ENCODE measurements at places on chromosomes 1 and 21. TPM values are rescaled to one million over a fixed set of nuclear protein-coding genes. Genes with fewer than 3 reads are reported as not detected.

GRCh38 chr21:36065497-36066036 is 4.3 kb upstream of the CBR1 start:
- no peaks in the 10 kb centered on the region for H3K27me3 ChIP-seq
- H3K36me3 ChIP-seq: no peaks in the 10 kb centered on the region
- no peaks in the 10 kb centered on the region for H3K4me1 ChIP-seq
- no peak overlapping the region for H3K27ac ChIP-seq

DNA sequence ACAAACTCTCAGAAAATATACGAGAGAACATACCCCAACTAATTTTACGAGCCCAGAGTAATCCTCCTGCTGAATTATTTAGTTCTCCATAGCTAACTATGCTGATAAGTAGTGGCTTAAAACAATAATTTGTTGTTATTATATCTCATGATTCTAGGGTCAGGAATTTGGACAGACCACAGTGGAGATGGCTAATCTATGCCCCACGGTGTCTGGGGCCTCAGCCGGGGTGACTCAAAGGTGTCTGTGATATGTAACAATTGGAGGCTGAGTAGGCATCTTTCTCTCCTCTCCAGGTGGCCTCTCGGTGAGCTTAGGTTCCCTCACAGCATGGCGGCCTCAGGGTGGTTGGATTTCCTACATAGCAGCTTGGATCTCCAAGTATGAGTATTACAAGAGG is 35.4 kb upstream of the FOXO6 start:
- H3K4me3 ChIP-seq: no peak overlapping the region
- H3K27ac ChIP-seq: no peak overlapping the region
- H3K36me3 ChIP-seq: no peaks in the 10 kb centered on the region
- H3K4me1 ChIP-seq: no peaks in the 10 kb centered on the region

- H3K36me3 ChIP-seq: no peaks in the 10 kb centered on the region
- H3K4me1 ChIP-seq: peaks cover 4% of the 10 kb centered on the region
- no peaks in the 10 kb centered on the region for H3K27me3 ChIP-seq
- H3K4me3 ChIP-seq: peak overlapping the region; percentile 86
Observed at GRCh38 chr1:100353988-100354387, 1.7 kb downstream of the CDC14A start.

DNA sequence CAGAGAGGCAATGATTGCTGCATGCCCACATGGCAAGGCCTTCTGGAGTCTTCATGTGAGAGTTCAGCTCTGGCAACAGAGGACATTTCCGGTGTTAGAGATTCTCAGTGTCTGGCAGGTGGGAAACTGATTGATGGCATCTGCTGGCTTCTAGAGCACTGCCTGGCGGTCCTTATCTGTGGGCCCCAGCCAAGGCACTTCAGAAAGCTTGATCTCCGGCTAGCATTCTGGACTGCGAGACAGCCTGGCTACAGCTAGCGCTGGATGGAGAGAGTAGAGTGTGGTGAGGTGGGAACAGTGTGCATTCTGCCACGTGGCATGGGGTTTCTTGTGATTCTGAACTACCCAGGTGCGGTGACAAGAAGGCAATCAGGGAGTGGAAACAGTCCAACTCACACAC is 9.4 kb downstream of the ZNF678 start:
- no peaks in the 10 kb centered on the region for H3K4me1 ChIP-seq
- no peak overlapping the region for H3K4me3 ChIP-seq
- no peak overlapping the region for H3K27ac ChIP-seq
- DNase-seq: no peak
- H3K36me3 ChIP-seq: no peaks in the 10 kb centered on the region

DNA sequence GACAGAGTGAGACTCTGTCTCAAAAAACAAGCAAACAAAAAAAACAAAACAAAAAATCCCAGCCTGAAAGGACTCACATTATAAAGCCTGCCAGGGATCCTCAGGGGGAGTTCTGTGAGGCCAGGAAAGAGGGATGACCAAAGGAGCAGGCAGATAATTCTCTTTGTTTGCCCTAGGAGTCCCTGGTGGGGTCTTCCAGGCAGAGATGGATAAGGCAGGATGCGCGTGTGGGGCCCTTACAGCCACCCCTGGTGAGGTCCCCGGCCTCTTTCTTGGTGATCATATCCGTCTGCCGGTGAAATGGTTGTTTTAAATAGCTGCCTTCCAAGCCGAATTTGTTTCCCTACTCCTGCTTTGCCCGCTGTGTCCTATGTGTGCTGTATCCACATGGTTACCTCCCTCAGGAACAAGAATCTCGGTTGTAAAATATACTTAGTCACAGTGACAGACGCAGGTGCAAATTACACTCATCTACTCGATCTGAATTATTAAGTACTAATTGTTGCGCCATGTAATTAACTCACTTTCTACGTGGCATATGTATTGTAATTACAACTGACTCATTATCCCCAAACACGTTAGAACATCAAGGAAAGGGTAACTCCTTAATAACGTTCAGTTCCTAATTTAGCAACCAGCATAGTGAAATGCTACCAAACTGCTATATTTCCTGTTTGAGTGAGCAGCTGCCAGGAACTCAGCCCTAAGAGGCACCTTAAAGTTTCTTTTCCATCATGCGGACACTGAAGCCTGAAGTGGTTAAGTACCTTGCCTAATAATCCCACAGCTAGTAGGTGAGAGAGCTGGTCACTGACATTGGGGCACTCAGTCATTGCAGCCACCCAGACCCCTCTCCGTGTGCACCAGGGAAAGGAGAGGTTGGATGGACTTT is 106.4 kb downstream of the ZSCAN20 start:
- H3K36me3 ChIP-seq: no peaks in the 10 kb centered on the region
- H3K4me1 ChIP-seq: no peaks in the 10 kb centered on the region
- no peak overlapping the region for H3K4me3 ChIP-seq
- DNase-seq: no peak

GRCh38 chr1:30034627-30035521 is 688.5 kb downstream of the MATN1 start:
- H3K27ac ChIP-seq: no peak overlapping the region
- H3K4me3 ChIP-seq: no peak overlapping the region
- H3K36me3 ChIP-seq: no peaks in the 10 kb centered on the region
- no peaks in the 10 kb centered on the region for H3K4me1 ChIP-seq
- no peaks in the 10 kb centered on the region for H3K27me3 ChIP-seq

- peak within 1 kb of the TSS; percentile 92 for H3K4me3 ChIP-seq
- peaks cover 20% of the 10 kb centered on the region for H3K36me3 ChIP-seq
- H3K4me1 ChIP-seq: peaks cover 11% of the 10 kb centered on the region
- peaks cover 5% of the 10 kb centered on the region for H3K27me3 ChIP-seq
- DNase-seq: peak; percentile 45
- H3K27ac ChIP-seq: peak within 1 kb of the TSS; percentile 78
Observed at GRCh38 chr1:966135-966703, at the start of gene PLEKHN1. TSS of gene PLEKHN1 (plus strand) at chr1:966482. CDS start at chr1:966532, 50 bp downstream.

The RGL1 gene
- 7.5 TPM for total RNA-seq

GRCh38 chr1:178005450-178005849 is 35.6 kb upstream of the SEC16B start:
- H3K27ac ChIP-seq: no peak overlapping the region
- no peaks in the 10 kb centered on the region for H3K36me3 ChIP-seq
- DNase-seq: no peak
- peaks cover 2% of the 10 kb centered on the region for H3K27me3 ChIP-seq
- H3K4me1 ChIP-seq: peaks cover 2% of the 10 kb centered on the region
- H3K4me3 ChIP-seq: no peak overlapping the region

DNA sequence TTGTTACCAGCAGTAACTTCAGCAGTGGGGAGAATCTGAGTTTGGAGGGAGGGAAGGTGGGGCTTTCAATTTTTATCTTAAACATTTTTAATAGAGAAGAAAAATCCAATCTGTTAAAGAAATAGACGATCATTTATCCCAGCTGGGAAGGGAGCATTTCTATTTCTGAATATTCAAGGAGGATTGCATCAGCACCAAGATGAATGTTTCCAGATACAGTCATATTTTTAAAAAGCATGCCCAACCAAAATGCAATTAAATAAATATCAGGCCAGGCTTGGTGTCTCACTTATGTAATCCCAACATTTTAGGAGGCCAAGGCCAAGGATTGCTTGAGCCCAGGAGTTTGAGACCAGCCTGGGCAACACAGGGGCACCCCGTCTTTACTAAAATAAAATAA is 1.7 kb upstream of the ATP1A4 start:
- DNase-seq: peak; percentile 29
- no peaks in the 10 kb centered on the region for H3K36me3 ChIP-seq
- H3K27me3 ChIP-seq: peaks cover 8% of the 10 kb centered on the region
- H3K27ac ChIP-seq: no peak overlapping the region
- H3K4me3 ChIP-seq: no peak overlapping the region
- H3K4me1 ChIP-seq: no peaks in the 10 kb centered on the region

The C1QA gene
- total RNA-seq: not detected

The B3GALT5 gene
- total RNA-seq: 0.18 TPM

The TMPRSS15 gene
- total RNA-seq: not detected

GRCh38 chr1:89938171-89939055 is 56.5 kb upstream of the ZNF326 start:
- peak overlapping the region; percentile 65 for H3K27ac ChIP-seq
- H3K36me3 ChIP-seq: peaks cover 7% of the 10 kb centered on the region
- H3K4me1 ChIP-seq: peaks cover 13% of the 10 kb centered on the region
- H3K4me3 ChIP-seq: no peak overlapping the region
- H3K27me3 ChIP-seq: no peaks in the 10 kb centered on the region
- DNase-seq: peak; percentile 48

The FPGT gene
- total RNA-seq: 23.6 TPM

DNA sequence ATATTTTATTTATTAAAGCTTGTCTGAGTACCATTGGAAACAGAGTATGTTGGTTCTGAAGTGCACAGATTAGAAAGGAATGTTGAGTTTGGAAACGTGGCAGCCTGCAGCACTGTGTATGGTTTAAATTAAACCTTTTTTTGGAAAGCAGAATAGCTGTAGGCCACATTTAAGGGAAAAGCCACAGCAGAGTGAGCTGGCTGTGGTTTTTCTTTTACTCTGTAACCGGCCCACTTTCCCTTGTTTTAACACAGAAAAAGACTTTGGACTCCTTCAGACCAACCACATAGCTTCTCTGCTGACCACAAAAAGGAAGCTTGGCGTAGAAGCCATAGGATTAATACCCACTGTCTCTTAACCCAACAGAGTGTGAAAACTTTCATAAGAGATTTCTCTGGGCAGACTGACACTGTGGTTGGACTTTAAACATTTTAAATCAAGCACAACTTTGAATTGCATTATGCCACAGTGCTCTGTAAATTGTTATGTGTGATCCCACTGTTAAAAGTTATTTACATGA is 75.2 kb downstream of the NFIA start:
- DNase-seq: peak; percentile 66
- no peaks in the 10 kb centered on the region for H3K36me3 ChIP-seq
- peaks cover 6% of the 10 kb centered on the region for H3K4me1 ChIP-seq
- no peak overlapping the region for H3K4me3 ChIP-seq
- H3K27me3 ChIP-seq: no peaks in the 10 kb centered on the region
- H3K27ac ChIP-seq: peak overlapping the region; percentile 59

DNA sequence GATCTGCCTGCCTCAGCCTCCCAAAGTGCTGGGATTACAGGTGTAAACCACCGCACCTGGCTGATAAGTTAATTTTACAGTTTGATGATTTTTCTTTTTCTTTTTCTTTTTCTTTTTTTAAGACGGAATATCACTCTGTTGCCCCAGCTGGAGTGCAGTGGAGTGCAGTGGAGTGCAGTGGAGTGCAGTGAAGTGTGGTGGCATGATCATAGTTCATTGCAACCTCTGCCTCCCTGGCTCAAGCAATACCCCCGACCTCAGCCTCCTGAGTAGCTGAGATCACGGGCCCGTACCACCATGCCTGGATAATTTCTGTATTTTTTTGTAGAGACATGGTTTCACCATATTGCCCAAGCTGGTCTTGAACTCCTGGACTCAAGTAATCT is 84.4 kb upstream of the CXADR start:
- no peak overlapping the region for H3K4me3 ChIP-seq
- no peaks in the 10 kb centered on the region for H3K4me1 ChIP-seq
- no peak for DNase-seq
- H3K27me3 ChIP-seq: no peaks in the 10 kb centered on the region

- no peak for DNase-seq
- H3K27me3 ChIP-seq: peaks cover 70% of the 10 kb centered on the region
- no peak overlapping the region for H3K27ac ChIP-seq
- H3K4me1 ChIP-seq: no peaks in the 10 kb centered on the region
Observed at GRCh38 chr21:44701023-44701400, 4.0 kb downstream of the KRTAP10-12 start.

DNA sequence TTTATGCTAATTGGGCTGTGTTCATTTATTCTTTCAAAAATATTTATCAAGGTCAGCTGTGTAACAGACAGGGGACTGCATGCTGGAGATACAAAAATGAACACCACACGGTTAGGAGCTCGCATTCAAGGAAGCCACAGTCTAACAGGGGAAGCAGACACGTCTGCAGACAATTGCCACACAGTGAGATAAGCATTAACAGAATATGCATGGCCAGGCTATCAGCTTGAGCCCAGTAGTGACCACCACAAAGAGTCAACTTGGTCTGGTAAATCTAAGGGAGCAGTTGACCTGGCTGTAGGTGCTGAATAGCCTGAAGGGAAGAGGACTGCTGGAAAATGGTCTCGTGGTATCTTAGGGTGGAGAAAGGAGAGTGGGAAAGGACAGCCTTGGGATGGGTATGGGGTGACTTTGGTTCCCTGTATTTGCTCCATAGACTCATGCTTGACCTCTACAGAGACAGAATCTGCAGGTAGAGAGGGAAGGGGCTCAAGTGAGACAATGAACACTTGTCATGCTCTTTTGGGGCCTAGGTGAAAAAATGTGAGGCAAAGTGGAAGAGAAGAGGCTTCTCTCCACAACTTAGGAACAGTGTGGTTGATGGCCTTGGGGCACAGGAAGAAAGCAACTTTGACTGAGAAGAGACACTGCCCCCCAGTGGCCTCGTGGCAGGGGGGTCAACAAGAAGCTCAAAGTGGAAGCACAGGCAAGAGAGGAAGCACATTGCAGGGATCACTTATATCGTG is 7.6 kb upstream of the NPL start:
- no peak overlapping the region for H3K27ac ChIP-seq
- no peak overlapping the region for H3K4me3 ChIP-seq
- peak; percentile 31 for DNase-seq
- no peaks in the 10 kb centered on the region for H3K36me3 ChIP-seq
- no peaks in the 10 kb centered on the region for H3K4me1 ChIP-seq
- H3K27me3 ChIP-seq: peaks cover 3% of the 10 kb centered on the region

- H3K27ac ChIP-seq: no peak overlapping the region
- no peaks in the 10 kb centered on the region for H3K36me3 ChIP-seq
- H3K27me3 ChIP-seq: no peaks in the 10 kb centered on the region
- no peaks in the 10 kb centered on the region for H3K4me1 ChIP-seq
Observed at GRCh38 chr1:240869071-240869470, 257.1 kb upstream of the GREM2 start.

The ATAD3C gene
- not detected for total RNA-seq

GRCh38 chr1:229950908-229951307 is 116.1 kb upstream of the GALNT2 start:
- no peaks in the 10 kb centered on the region for H3K36me3 ChIP-seq
- H3K4me3 ChIP-seq: no peak overlapping the region
- H3K4me1 ChIP-seq: no peaks in the 10 kb centered on the region
- H3K27ac ChIP-seq: no peak overlapping the region
- no peak for DNase-seq

GRCh38 chr1:20867847-20868246 is 80.7 kb upstream of the HP1BP3 start:
- H3K4me3 ChIP-seq: no peak overlapping the region
- H3K36me3 ChIP-seq: peaks cover 12% of the 10 kb centered on the region
- peaks cover 13% of the 10 kb centered on the region for H3K4me1 ChIP-seq
- no peak overlapping the region for H3K27ac ChIP-seq
- H3K27me3 ChIP-seq: no peaks in the 10 kb centered on the region
- DNase-seq: peak; percentile 53

- H3K27ac ChIP-seq: no peak overlapping the region
- H3K4me3 ChIP-seq: no peak overlapping the region
- H3K36me3 ChIP-seq: peaks cover 11% of the 10 kb centered on the region
- DNase-seq: no peak
Observed at GRCh38 chr1:230235876-230236275, 168.8 kb downstream of the GALNT2 start.

GRCh38 chr1:154753426-154753825 is 116.7 kb downstream of the KCNN3 start:
- no peaks in the 10 kb centered on the region for H3K36me3 ChIP-seq
- H3K4me3 ChIP-seq: no peak overlapping the region
- H3K27ac ChIP-seq: no peak overlapping the region
- DNase-seq: no peak
- no peaks in the 10 kb centered on the region for H3K4me1 ChIP-seq
